ENCODE measurements at places on chromosomes 3 and 15.

- no peak for DNase-seq
These were observed 6.5 kb downstream of the RUBCN start for GRCh38 chr3:197730200-197730599.

GRCh38 chr3:67000009-67000408 is 1.9 kb downstream of the KBTBD8 start:
- DNase-seq, result no peak

DNA sequence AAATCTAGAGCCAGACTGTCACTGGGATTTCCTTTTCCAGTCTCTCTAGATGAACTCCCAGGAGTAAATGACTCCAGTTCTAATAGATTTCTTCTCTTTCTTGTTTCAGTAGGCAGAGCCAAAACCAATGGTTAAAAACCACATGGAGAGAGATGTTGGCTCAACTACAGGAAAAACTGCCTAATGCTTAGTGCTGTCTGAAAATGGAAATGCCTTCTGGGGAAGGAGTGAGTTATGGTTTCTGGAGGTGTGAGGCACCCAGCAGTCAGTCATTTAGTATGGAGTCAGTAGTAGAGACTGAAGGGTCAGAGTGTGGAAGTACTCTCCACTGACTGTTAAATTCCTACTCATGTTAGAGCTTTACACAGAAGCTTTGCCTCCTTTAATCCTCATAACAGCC is 136.7 kb downstream of the CCNL1 start:
- DNase-seq, result no peak

- no peak for DNase-seq
These were observed 2.1 kb upstream of the LIMD1 start for GRCh38 chr3:45592405-45592804.

DNA sequence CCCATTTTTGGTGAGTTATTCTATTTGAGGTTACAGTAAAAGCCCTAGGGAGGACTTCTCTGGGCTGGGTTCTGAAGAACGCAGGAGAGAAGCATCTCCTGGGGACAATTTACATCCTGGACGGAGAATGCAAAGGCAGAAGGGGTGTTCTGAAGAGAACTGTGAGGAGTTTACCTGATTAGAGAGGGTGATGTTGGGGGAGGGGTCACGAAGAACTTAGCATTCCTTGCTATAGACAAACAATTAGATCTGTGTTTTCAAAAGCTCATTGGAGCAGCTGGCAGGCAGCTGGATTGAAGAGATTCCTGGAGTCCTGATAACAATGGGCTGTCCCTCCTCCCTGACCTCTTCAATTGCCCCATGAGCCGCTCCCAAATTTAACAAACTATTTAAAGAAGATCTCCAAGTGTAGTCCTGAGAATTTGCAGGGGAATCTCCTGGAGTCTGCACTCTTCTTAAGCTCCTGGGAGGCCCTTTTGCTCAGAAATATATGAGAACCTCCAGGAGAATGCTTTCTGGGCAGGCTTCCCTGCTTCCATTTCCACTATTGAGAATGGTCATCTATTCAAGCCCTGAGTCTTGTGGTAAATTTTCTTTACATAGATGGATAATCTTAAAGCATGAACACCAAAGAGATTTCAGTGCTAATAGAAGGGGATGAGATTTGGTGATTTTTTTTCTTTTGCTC is 55.3 kb downstream of the ARHGAP31 start:
- no peak for DNase-seq
